Activated T-helper 17 cell treated with anti-CD3 and anti-CD28 coated beads, Interleukin-2, amount 50 U/mL, for 72 hours (primary cell): ENCODE measurements at places on chromosomes 5 and 9. TPM values are rescaled to one million over a fixed set of nuclear protein-coding genes. Genes with fewer than 3 reads are reported as not detected.

The SMIM3 gene
- 20.2 TPM for total RNA-seq

The CKMT2 gene
- not detected for total RNA-seq

The ARID3C gene
- total RNA-seq: 0.17 TPM

The SPINK6 gene
- total RNA-seq: not detected

The ZNF354C gene
- 6.3 TPM for total RNA-seq

GRCh38 chr9:134379831-134380365 is 53.6 kb downstream of the RXRA start:
- ATAC-seq: no peak

GRCh38 chr5:96788112-96788749 is 19.5 kb downstream of the ERAP1 start:
- peak; percentile 80 for ATAC-seq

GRCh38 chr9:70222354-70222753 is 36.4 kb upstream of the SMC5 start:
- no peak for ATAC-seq

DNA sequence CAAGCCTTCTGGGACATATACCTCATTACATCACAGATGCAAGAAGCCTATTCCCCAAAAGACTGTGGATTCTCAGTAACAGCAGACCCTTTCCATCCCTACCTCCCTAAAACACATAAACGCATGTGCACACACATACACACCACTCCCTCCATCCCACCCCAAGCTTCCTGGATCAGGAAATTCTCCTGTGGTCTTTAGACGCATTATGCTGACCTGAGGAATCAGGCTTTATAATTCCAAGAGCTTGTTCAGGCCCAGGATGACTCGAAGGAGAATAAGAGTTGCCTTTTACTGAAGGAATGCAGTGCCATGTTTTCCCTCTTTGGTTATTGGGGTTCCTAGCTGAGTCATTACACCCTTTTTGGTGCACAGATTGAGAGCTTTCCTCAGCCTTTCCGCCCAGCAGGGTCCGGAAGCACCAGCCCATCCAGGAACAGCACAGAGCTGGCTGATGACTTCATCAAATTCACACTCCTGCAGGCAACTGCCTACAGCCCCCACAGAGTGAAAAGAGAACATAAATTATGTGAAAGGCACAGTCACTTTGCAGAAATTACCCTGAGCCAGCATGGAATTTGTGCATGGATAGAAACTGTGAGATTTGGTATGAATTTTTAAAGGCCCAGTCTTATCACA is 385.0 kb upstream of the TRPC7 start:
- no peak for ATAC-seq

- ATAC-seq: no peak
Observed at GRCh38 chr5:174383210-174384167, 338.0 kb downstream of the NSG2 start.

- peak; percentile 62 for ATAC-seq
Observed at GRCh38 chr9:135516132-135516860, 4.9 kb upstream of the LCN1 start.

GRCh38 chr5:38414348-38414747 is 142.1 kb downstream of the LIFR start:
- ATAC-seq: peak; percentile 18

DNA sequence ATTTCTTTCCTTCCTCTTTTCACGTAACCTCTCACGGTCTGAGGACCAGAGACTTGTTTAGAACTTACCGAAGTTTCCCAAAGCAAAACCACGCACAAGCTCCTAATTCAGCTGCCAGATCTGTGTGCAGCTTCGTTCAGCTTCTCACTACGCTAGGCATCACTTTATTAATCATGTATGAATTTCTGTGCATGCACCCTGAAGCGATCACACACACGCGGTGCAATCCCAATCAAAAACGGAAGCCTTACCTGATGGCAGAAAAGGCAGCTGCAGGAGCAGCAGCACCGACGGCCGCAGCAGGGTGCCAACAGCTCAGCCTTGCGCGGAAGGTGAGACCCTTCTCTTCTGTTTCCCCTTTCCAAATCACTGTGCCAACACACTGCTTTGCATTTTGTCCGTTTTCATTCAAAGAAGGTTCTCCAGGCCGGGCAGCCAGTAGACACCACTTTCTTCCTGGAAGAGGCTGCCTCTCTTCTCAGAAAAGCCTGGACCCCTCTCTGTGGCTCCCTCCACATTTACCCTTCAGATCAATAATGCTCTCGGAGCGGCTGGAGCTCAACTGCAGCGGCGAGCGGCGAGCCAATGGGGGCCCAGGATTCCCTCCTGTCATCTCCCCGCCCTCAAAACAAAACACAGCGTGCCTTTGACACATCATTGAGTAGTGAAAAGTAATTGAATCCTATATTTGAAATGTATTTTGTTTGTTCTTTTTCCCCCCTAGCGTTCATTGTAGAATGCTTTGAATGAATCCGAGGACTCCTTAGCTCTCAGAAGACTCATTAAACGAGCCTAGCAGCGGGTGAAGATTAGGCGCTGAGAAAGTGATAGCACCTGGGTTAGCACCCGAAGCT is at the start of gene CDH12:
TSS of gene CDH12 (minus strand) at position 538 of the 854 bp plus-strand sequence.
- no peak for ATAC-seq

- ATAC-seq: no peak
Observed at GRCh38 chr9:90827181-90827871, 25.7 kb downstream of the SYK start.

DNA sequence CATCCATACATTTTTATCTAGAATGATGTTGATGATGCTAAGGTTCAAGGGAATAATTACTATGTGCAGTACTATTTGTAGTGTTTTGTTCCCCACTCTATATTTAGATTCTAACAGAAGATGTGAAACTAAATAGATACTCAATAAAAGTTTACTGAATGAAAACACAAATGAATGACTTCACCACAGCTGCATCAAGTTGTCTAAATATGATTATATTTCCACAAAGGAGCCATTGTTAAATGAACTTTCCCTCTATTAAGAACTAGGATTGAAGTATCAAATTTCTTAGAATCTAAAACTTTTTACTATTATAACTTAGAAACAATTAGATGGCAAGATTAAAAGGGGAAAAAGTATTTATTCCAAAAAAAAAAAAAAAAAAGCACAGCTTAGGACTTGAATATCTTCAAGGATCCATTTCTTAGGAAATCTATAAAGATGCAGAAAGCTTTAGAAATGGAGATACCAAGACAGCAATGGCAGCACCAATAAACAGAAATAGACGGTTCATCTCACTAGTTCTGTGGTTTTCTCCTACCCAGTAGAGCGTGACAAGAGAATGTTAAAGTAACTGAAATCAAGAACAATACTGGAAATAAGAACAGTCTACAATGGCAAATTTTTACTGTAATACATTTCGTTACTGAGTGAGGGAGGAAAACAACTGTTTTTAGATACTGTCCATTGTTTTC is 347.6 kb downstream of the EBF1 start:
- no peak for ATAC-seq

DNA sequence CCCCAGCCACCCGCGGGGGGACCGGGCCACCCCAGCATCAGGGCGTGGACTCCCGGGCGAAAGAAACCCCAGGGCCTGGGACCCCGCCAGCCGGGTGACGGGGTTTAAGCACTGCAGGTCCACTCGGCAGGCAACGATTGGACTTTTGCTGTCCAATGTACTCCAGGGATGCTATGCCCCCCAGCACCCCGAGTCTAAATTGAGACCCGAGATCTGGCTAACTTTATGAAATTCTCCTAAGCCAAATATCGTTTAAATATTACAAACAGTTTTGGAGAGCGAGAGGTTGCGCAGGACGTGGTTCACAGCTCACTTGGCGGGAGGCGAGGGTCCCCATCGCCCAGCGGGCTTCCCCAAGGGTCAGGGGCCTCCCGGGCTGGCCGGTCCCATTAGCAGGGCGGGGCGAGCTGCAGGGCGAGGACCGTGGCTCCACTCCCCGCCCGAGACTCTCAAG is 384 bp upstream of the MRPS2 start:
- ATAC-seq: peak; percentile 3

DNA sequence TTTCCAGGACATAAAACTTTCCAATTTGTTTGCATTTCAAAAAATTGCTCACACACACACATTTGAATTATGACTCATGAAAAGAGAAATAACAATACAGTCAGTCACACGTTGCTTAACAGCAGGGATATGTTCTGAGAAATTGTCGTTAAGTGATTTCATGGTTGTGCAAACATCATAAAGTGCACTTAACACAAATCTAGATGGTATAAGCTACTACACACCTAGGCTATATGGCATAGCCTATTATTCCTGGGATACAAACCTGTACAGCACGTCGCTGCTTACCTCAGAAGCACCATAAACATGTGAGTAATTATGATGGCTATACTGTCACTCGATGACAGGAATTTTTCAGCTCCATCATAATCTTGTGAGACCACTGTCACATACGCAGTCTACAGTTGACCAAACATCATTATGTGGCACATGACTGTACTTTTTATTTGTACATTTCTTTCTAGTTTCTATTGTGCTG is 378.2 kb downstream of the ACTL7B start:
- no peak for ATAC-seq

DNA sequence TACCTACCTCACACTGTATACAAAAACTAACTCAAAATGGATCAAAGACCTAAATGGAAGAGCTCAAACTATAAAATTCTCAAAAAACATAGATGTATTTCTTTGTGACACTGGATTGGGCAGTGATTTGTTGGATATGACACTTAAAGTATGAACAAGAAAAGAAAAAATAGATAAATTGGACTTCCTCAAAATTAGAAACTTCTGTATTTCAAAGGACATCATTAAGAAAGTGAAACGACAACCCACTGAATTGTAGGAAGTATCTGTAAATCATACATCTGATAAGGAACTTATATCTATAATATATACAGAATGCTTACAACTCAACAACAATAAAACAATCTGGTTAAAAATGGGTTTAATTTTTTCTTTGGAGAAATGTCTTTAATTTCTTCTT is 96.7 kb downstream of the NRG2 start:
- no peak for ATAC-seq

DNA sequence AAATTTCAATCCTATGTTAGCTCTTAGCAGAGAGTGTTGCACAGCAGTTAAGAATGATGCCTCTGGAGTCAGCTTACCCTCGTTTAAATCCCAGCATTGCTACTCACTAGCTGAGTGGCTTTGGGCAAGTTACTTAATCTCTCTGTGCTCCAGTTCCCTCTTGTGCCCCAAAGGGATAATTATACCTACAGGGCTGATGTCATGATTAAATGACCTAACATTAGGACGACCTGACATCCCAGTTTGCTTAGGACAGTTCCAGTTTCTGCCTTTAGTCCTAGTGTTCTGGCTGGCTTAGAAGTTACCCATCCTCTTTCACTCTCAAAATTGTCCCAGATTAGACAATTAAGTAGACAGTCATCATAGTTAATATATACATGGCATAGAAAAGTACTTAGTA is 4.3 kb upstream of the RAI14 start:
- no peak for ATAC-seq

- no peak for ATAC-seq
Observed at GRCh38 chr5:75020016-75020656, 32.2 kb downstream of the GCNT4 start.

GRCh38 chr9:98135558-98135934 is 16.5 kb upstream of the TRIM14 start:
- no peak for ATAC-seq

DNA sequence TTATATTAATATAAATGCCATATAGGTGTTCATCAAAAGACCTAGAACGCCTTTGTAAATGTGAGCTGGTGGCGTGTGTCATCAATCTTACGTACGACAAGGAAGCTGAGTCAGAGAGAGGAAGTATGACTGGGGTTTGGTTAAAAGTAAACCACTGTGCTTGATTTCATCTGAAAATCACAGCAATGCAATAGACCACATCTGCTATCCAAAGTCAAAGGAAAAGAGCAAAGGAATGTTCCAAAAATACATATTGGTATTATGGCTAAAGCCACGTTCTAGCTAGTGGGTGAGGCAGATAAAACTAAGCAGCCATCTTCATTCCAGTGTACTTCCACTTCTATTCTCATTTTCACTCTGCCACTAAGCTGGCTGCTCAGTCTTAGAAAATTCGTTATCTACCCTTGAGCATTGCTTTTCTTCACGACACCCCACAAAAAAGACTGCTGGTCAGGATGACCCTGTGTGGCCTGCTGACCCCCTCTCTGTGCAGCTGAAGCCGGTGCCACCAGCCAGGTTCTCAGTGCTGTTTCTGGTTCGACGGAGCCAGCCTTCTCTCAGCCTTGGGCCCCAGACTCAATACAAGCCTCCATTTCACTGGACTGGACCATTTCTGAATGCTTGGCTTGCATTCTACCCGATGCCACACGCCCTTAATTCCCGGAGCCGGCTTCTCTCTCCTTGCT is 23.8 kb downstream of the SHC3 start:
- ATAC-seq: peak; percentile 86

DNA sequence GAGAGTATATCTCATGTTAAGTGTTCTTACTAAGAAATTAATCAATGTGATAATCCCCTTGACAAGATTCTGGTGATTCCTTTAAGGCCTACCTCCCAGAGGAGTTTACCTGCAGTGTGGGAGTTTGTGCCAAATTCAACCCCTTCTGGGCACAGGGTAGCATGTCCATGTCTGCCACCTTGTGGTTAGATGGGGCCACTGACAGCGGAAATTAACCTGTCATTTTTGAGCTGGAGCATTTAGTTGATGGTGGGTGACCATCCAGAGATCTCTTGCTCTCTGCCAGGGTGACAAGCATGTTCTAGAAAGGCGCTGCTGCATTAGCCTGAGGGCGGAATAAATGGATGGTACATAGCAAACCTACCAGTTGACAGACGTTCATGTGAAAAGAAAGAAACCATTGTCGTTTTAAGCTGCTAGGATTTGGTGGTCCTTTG is 132.2 kb downstream of the FBXO4 start:
- peak; percentile 63 for ATAC-seq

DNA sequence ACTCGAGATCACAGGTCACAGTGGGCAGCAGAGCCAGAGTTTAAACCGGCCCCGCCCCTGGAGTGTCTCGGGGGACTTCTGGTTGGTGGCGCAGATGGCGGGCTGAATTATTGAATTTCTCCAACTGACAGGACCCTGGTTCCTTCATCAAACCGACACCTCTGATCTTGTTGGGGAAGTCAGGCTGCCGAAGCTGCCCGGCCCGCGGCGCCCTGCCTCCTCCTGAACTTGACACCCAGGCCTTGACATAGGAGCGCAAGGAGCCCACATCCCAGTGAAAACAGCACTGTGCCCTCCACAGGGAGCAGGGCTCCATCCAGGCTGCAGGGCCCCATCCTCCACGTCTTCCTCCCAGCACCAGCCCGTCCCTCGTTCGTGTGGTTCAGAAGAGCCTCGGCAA is 105.2 kb downstream of the OLFM1 start:
- ATAC-seq: no peak

GRCh38 chr9:16996901-16997491 is 126.5 kb upstream of the BNC2 start:
- ATAC-seq: no peak

DNA sequence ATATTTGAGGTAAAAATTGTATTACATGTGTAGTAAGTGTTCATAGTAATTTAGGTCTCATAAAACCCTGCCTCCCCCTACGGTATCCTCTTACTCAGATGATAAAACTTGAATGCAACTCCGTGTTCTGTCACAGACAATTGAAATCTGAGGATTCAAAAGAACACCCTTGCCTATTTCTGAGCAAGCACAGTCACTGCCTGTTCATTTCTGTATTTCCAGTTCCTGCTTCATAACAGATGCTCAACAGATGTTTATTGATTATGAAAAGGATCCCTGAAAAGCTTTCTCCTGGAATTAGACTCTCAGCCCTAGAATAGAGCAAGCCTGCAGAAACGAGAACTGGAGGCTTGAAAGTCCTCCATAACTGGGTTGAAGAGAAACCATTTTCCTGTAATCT is 144.1 kb upstream of the SPEF2 start:
- ATAC-seq: no peak
